Breast epithelium (tissue), 4 donors: ENCODE measurements at places on chromosomes 2 and 18. TPM values are rescaled to one million over a fixed set of nuclear protein-coding genes. Genes with fewer than 3 reads are reported as not detected.

GRCh38 chr2:41187376-41188122 lies 735.7 kb upstream of the SLC8A1 start:
- no peak for DNase-seq

The NEB gene
- 2.6 TPM for total RNA-seq

The AKAIN1 gene
- not detected for total RNA-seq

GRCh38 chr2:26577442-26578112 lies 63.6 kb downstream of the CIB4 start:
- peak; percentile 67 for DNase-seq

- DNase-seq = no peak
These were observed 6.7 kb upstream of the PNO1 start for GRCh38 chr2:68151037-68151436.
